ENCODE measurements at places on chromosomes 13 and 19.

DNA sequence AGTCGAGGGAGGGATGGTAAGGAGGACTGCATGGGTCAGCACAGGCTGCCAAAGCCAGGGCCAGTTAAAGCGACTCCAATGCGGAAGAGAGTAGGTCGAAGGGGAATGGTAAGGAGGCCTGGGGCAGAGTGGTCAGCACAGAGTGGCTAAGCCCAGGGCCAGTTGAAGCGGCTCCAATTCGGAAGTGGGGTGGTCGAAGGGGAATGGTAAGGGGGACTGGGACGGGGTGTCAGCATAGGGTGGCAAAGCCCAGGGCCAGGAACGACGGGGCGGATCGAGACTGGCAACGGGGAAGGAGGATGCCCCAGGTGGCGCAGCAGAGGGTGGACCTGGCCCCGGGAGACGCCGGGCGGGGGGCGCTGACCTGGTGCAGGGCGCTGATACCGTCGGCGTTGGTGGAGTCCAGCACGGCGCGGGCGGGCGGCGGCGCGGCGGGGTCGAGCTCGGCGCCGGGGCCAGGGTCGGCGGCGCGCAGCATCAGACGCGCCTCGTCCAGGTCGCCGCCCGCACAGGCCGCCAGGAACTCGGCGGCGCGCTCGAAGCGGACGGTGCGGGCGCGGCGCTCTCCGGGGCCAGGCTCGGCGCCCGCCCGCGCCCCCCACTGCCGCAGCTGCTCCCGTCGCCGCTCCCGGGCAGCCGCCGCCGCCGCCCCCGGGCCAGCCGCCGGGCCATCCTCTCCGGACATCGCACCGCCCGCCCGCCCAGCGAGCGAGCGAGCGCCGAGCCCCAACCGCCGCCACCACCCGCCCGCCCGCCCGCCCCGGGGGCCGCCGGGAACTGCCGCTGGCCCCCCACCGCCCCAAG lies at the start of gene PPP1R12C:
Gene PPP1R12C (minus strand): TSS at position 779 of the 804 bp plus-strand sequence. CDS start 94 bp downstream, at position 685.
- DNase-seq, result no peak

DNA sequence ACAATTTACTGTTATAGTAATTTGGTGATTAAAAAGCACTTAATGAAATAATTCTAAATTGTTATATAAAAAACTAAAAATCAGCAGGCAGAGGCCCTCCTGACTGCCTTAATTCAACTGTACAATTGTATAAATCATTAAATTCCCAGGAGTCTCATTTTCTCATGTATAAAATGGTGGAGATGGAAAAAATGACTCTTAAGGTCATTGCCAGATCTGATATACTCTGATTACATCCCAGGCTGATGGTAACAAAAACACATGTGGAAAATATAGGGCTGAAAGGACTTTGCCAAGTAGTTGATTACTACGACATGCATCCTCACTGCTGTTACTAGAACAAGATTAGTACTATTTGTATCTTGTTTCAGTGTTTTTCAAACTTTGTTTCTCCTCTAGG lies 1020.0 kb upstream of the SLC10A2 start:
- no peak for DNase-seq

DNA sequence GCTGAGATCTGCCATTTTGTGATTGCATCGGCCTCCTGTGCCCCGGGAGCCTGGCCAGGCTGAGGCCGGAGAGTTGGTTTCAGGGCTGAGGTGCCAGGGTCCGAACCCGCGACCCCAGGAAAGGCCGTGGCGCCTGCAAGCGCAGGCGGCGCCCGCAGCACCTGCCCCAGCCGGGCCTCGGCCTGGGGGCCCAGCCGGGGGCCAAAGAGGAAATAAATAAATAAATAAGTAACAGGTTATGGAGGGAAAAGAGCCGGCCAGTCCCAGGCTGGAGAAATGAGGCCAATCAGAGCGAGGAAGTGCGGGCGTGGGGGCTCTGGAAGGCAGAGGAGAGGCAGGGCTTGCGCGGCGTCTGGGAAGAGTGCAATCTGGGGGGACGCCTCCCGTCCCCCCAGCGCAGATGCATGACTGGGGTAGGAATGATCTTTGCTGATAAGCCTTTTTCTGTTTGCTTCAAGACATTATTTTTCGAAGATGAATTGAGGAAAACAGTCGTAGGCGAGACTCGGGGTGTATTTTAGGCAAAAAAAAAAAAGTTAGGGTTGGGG lies 145.6 kb upstream of the ZNF536 start:
- no peak for DNase-seq

DNA sequence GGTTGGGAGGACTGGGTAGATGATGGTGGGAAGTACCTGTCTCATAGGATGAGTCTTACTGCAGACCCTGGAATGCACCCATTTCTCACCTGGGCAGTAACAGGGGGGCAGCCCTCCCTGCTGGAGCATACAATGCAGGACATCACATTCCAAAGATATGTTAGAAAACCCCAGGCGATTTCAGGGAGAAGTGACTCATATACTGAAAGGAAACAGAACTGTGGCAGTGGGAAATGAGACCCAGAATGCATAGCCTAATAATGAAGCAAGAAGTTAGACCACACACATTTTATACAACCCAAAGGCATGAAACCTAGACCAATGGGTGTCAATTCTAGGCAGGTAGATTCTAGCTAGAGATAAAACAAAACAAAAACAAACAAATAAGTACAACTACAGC lies 402.7 kb downstream of the IRS2 start:
- no peak for DNase-seq

GRCh38 chr13:75689686-75690085 lies 53.6 kb downstream of the LMO7 start:
- no peak for DNase-seq

- no peak for DNase-seq
Measured at GRCh38 chr13:29516012-29516411, 79.5 kb downstream of the SLC7A1 start.

All from activated T-cell treated with anti-CD3 and anti-CD28 coated beads for 24 hours (primary cell).